ENCODE measurements at places on chromosomes 16 and 17.

DNA sequence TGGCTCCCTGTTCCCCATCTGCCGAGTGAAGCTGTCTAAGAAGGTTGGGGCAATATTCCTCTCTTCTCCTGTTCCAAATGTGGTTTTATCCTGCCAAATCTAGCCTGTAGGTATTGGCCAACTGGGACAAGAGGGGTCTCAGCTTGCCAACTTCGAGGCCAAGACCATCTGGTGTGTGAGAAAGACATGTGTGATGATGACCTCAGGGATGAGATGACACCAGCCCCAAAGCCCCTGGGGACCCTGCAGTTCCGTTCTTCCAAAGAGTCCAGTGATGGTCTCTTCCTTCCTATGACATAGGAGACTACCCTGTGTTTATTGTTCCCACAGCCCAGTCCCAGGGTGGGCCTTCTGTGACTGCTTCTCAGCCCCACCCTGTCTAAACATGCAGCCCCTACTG, 34.8 kb upstream of the ADAMTS18 start:
- DNase-seq: no peak

DNA sequence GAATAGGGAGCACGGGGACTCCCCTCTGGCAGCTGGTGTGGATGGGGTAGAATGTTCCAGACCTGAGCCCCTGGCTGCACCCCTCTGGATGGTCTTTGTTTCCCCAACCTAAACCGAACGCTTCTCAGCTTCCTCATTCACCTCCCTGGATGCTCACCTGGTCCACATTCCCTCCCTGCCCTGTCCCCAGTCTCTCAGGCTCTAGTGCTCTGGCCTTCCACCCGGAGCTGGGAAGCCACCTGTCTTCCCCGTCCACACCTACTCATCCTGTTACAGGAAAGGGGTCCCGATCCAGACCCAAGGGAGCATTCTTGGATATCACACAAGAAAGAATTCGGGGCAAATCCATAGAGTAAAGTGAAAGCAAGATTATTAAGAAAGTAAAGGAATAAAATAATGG, 73.5 kb downstream of the CYLD start:
- no peak for DNase-seq

- DNase-seq: peak; percentile 100
Measured at GRCh38 chr17:81094509-81095382, 59.8 kb downstream of the BAIAP2 start.

GRCh38 chr17:19830061-19830460, 37.7 kb downstream of the ULK2 start:
- no peak for DNase-seq

GRCh38 chr16:354291-354881, 1.9 kb upstream of the AXIN1 start:
- no peak for DNase-seq

DNA sequence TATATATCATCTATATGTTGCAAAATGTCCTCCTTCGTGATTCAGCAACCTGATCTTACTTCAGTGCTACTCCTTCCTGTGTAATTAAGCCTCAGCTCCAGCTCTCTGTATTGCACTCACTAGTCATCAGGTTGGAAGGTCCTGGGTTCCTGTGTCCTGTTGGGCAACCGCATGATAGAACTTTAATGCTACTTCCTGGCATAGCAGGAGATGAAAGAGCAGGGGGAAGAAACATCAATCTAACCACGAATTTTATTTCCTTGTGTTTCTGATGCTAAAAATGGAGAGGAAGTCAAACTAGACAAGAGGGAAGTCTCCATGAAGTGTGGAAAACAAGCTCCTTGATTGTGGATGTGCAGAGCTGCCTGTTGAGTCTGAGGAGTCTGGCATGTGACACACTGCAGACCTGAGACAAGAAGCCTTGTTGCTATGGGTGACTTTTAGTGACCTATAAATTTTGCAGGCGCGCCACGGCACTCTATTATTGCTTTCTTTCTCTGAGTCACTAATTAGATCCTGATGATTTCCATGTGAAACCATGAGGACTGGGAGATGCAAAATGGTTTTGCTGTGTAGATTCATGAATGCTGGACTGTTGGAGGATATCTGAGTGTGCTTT, 25.6 kb downstream of the IGSF6 start:
- peak; percentile 90 for DNase-seq

DNA sequence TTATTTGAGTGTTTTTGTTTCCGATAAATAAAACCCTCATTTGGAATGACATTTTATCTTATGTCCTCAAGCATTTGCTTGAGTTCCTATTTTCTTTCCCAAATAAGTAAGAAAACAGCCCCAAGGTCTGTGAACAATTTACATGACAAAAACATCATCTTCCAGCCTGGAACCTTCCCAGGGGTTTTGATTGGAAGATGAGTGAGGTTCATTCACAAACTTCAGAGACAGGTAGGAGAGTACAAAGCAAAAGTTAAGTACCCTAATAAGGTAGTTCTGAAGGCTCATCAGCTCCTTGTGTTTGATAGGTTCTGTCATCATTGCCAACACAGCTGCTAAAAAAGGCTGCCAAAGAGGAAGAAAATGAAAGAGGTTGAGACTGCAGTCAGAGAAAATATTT, 772.8 kb downstream of the CDH8 start:
- no peak for DNase-seq

GRCh38 chr17:7133424-7133823, 18.8 kb upstream of the ASGR2 start:
- peak; percentile 9 for DNase-seq

- DNase-seq: no peak
Measured at GRCh38 chr17:19361326-19361725, 1.2 kb downstream of the B9D1 start.

GRCh38 chr16:72409423-72409822, 237.5 kb upstream of the PMFBP1 start:
- no peak for DNase-seq

DNA sequence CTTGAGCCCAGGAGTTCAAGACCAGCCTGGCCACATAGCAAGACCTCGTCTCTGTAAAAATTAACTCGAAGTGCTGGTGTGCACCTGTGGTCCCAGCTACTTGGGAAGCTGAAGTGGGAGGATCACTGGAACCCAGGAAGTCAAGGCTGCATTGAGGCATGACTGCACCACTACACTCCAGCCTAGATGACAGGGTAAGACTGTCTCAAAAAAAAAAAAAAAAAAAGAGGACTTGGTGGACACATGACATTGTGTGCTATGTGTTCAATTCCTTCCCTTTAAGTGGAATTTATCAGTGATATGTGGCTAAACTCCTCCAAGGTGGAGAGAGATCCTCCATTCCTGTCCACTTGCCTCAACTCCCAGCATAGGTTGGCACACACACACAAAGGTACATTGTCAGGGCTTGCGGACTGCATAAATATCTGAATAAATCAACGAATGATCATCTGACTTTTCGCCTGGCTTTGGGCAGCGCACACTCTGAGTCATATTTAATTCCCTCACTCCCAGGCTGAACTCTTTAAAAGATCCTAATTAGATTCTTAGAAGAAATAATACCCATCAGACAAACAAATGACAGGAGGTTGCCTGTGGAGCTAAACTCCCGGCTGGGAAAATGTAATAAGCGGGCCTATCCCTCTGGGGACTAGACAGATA, 25.0 kb upstream of the SYT17 start:
- no peak for DNase-seq

GRCh38 chr16:8565498-8565897, 24.8 kb downstream of the TMEM114 start:
- no peak for DNase-seq

GRCh38 chr17:43402078-43402477, 3.3 kb downstream of the ARL4D start:
- DNase-seq: peak; percentile 81

Data from kidney tubule cell (primary cell).